NCI-H2081 (cell line): ENCODE measurements at places on chromosomes 6 and 20.
A peak's percentile ranks its signal among the peaks of the same experiment; 100 is the strongest.

- DNase-seq, result no peak
Measured at GRCh38 chr20:44070139-44070900, 116.7 kb downstream of the JPH2 start.

DNA sequence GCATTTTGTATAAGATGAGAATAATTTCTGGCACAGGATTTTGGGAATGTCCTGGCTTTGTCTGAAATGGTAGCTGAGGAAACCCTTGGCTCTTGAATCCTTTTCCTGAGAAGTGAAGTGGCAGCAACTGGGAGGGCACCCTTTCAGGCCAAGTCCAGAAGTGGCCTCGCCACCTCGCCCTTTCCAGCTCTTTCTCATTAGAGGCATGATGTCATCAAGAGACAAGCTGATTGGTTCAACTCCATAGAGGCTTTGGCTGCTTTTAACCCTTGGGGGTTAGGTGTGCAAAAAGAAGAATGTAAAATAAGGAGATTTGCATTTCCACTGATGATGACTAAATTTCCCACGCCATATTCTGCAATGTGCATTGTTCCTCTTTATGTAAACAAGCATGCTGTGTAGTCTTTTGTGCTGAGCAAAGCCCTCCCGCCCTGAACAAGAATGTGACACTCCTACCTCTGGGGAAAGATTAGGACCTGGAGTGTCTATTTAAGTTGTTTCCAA is 116.5 kb downstream of the TCP11 start:
- peak; percentile 39 for DNase-seq

DNA sequence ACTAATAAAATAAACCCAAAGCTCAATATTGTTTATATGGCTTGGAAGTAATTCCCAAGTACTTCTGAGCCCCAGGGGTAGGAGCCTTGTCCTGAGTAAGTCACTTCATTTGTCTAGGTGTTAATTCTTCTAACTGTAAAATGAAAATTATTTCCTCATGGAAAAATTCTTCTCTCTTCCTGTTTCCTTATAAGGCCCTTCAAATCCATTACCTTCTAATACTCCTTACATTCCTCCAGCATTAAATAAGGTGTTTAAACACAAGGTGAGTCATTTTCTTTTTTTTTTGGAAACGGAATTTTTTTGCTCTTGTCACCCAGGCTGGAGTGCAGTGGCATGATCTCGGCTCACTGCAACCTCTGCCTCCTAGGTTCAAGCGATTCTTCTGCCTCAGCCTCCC is 41.9 kb downstream of the PRR18 start:
- DNase-seq, result no peak

- DNase-seq, result no peak
Measured at GRCh38 chr20:60804918-60805630, 447.0 kb upstream of the CDH4 start.
